ENCODE measurements at places on chromosomes 11 and 22.
A peak's percentile ranks its signal among the peaks of the same experiment; 100 is the strongest.

GRCh38 chr22:35653824-35654223, 5.6 kb downstream of the APOL6 start:
- no peak for DNase-seq
- peaks cover 10% of the 10 kb centered on the region for H3K36me3 ChIP-seq
- H3K4me1 ChIP-seq = peaks cover 7% of the 10 kb centered on the region
- H3K27me3 ChIP-seq = no peaks in the 10 kb centered on the region
- H3K4me3 ChIP-seq = no peak overlapping the region

DNA sequence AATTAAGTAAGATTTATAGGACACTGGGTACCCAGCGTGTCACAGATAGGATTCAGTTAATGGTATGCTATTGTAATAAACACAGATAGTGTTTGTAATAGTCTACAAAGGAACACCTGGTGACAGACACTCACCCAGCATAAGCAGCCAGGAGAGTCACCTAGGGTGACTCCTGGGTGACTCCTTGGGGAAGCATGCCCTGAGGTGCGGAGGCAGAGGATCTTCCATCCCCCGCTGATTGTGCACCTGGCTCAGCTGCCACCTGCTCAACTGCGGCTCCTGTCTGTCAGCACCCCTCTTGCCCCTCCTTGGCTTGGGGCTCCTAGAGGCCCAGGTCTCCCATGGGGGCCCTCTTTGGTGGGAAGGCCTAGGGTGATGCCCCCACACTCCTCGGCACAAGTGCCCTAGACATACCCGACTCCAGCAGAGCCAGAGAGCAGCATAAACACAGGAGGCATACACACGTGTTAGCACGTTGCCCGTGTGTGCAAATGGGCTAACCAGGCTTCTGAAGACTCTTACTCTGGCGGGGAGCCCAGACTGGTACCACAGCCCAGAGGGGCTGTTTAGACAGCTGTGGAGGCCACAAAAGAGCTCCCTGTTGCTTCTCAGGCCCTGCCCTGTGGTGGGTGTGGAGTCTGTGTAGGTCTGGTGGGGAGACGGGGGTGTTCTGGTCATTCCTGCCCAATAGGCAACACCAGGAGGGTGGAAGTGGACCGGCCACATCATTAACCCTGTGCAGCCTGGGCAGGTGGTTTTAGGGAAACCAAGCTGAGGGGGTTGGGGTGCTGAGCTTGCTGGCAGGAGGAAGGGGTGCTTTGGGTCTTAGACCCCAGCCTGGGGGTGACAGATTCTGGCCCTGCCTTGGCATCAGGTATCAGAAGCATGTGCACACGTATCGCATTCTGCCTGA, 3.0 kb downstream of the INPPL1 start:
- DNase-seq = no peak
- peaks cover 46% of the 10 kb centered on the region for H3K36me3 ChIP-seq
- no peak overlapping the region for H3K27ac ChIP-seq
- no peak overlapping the region for H3K4me3 ChIP-seq

DNA sequence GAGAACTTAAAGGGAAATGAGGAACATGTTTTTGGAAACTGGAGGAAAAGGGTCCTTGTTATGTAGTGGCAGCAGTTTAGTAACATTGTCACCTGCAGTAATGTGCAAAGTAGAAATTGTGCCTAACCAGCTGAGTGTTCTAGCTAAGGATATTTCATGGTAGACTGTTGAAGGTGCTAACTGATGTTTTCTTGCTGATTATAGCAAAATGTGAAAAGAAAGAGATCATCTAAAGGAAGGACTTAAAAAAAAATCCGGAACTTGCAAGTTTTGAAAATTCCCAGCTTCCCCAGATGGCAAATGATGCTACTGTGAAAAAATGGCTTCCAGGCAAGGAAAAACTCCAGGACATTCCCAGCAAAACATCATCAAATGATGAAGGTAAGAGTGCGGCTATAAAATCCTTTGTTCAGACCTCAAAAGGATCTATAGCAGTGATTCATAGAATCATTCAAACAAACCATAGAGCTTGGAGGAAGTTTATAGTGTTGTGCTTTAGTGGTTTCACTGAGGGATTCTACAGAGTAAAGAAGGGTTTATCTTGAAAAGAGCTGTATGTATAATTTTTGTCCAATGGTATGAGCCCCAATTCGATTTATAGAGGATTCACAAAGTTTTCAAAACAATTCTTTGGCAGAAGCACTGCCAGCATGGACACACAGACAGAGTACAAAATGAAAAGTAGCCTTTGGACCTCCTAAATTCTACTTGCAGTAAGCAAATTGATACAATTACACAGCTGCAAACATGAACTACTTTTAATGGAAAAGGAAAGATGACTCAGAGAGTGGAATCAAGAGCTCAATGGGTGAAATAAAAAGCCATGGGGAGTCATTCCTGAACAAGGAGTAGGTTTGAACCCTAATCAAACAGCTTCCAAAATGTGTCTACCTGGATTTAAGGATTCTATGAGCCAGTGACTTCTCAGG, 4.3 kb upstream of the TRIM44 start:
- no peak for DNase-seq
- H3K27ac ChIP-seq = no peak overlapping the region
- H3K27me3 ChIP-seq = no peaks in the 10 kb centered on the region
- H3K4me3 ChIP-seq = no peak overlapping the region
- H3K36me3 ChIP-seq = no peaks in the 10 kb centered on the region

DNA sequence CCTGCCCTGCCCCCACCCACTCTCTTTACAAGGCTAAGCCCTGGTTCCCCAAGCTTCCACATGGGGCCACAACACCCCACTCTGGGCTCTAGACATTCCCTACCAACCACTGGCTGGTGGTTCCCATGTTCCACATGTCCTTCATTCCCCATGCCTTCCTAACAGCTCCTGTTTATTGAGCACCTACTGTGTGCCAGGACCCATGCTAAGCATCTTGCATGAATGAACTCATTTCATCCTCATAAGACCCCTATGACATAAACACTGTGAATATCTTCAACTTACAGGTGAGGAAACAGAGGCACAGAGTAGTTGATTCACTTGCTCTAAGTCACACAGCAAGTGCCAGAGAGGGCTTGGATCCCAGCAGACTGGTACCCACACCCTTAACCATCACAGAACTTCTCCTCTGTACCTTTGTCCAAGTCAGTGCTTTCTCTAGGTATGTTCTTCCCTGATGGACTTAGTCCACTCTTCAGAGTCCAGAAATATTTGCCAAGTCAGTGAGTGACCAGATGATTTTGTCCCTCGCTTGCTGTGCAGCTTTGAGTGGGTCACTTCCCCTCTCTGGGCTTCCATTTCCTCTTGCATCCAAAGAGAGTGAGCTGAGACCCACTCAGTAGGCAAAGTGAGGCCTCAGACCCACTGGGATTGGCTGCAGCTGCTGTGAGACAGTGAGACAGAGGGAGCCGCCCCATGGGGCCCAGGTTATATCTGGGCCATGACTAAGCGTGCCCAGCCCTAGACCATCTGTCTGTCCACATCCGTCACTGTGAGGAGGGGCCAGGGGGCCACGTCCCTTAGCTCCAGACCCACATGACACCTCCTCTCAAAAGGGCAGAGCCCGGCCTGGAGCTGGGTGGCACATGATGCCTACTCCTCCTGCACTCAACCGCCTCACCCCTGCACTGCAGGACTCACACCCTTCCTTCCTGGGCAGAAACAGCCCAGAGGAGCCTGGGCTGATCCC, 132.4 kb downstream of the MN1 start:
- H3K4me1 ChIP-seq = peaks cover 18% of the 10 kb centered on the region
- H3K27me3 ChIP-seq = no peaks in the 10 kb centered on the region
- no peak overlapping the region for H3K4me3 ChIP-seq
- no peaks in the 10 kb centered on the region for H3K36me3 ChIP-seq

DNA sequence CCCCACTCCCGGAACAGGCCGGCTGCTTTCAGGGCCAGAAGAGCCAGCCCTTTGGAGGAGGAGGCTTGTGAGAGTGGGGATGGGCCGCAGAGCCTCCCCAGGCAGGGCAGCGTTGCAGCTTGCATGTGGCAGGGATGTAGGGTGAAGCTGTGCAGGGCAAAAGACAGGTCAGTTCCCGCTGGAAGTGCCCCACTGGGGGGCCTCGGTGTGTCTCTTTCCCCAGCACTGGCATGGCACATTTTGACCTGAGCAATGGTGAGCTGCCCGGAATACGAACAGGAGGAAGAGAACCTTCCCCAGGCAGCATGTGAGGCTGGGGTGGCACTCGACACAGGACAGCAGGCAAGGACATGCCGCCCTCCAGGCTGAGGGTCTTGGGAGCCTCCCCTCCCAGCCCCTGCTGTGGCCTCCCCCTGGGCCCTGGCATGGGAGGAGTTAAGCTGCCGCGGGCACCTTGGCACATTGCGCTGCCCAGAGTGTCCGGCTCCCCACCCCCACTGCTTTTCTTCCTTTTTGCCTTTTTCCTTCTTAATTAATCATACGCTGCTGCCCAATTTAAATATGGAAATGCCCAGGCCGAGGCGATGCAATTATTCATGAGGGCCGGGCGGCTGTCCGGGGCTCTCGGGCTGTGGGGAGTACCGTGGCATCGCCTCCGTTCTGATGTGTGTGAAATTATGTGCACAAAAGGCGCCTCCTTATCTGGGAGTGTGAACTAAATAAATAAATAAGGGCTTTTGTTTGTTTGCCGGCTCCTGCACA, 76.0 kb upstream of the WNT7B start:
- peak overlapping the region; percentile 97 for H3K27ac ChIP-seq
- no peak for DNase-seq
- no peaks in the 10 kb centered on the region for H3K36me3 ChIP-seq
- peak overlapping the region; percentile 80 for H3K4me3 ChIP-seq
- H3K27me3 ChIP-seq = no peaks in the 10 kb centered on the region

DNA sequence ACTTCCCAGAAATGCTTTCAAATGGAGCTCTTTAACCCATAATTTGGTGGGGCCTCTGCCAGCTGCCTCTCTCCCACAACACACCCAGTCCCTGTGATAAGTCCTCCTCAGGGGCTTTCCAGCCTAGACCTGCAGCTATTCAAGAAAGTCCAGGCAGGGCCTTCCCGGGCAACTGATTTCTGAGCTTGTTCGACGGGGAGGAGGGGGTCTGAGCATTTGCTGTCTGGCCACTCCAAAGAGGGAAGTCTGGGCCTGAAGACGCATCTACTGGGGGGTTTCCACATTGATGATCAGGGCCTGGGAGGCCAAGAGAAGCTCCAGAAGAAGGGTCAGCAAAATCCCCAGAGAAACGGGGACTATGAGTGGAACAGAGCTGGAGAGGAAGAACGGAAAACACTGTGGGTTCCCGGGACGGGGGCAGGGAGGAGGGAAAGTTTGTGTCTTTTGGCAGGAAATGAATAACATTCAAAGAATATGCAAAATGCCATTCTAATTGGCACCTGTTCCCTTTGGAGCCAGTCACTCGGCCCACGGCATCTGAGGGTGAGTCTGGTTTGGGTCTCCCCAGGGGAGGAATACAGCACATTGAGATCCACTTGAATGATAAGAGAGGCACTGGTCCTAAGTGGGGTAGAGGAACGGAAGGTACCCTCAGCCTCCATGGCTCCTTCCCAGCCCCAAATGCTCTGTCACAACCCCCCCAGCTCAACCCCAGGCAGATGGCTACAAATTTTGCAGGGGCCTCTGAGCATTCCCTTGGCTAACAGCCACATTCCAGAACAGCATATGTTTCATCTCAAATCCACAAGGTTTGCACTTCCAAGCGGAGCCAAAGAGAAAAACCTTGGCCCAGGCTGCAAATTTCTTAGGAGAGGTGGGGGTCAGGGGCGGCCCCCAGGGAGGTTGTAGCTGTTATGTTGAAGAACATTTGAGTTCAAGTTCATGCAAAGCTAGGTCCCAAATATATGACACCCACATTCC, 72.0 kb downstream of the RPUSD4 start:
- no peak overlapping the region for H3K4me3 ChIP-seq
- no peaks in the 10 kb centered on the region for H3K27me3 ChIP-seq
- no peak for DNase-seq
- H3K27ac ChIP-seq = no peak overlapping the region
- peaks cover 12% of the 10 kb centered on the region for H3K4me1 ChIP-seq

DNA sequence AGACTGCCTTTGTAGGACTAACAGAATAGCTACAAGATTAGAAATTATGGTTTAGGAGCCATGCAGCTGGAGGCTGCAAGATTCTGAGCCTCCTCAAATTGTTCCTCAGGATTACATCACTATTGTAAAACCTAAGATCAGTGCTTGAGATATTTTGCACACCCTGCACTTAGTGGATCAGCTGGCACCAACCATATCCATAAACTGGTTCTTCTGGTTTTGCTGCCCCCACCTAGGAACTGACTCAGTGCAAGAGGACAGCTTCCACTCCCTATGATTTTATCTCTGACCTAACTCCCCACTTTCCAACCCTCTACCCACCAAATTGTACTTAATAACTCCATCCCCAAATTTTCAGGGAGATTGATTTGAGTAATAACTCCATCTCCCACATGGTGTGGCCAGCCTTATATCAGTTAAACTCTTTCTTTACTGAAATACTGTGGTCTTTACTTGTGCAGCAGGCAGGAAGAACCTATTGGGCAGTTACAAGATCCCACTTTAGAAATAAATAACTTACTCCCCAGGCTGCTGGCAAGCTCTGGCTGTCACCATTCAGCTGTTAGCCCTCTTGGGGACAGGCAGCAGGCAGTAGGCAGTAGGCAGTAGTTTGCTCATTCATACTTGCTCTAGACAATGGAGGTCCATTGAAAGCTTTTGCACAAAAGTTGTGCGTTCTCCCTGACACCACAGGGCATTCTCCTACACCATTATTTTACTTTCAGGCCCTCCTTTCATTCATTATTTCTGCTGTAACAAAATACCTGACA, 119.0 kb downstream of the SLC17A6 start:
- H3K27me3 ChIP-seq = no peaks in the 10 kb centered on the region
- H3K4me1 ChIP-seq = no peaks in the 10 kb centered on the region
- DNase-seq = no peak
- no peaks in the 10 kb centered on the region for H3K36me3 ChIP-seq
- H3K4me3 ChIP-seq = no peak overlapping the region

DNA sequence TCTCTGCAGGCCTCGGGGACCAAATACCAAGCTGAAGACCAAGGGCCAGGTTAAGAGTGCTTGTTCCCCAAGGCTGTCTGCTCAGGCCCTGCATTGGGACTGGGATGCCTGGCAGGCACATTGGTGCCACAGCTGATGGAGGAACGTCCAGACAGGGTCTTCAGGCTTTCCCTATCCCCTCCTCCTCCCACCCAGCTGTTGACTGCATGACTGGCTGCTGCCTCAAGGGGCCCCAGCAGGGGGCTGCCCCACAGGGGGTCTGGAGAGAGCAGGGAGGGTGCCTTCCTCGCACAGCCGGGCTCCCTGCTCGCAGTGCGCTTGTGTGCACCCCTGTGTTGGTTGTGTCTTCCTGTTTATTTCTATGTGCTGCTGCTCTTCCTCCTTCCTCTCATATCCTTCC, 9.9 kb downstream of the RCOR2 start:
- no peak overlapping the region for H3K27ac ChIP-seq
- peaks cover 51% of the 10 kb centered on the region for H3K36me3 ChIP-seq
- H3K4me1 ChIP-seq = peaks cover 18% of the 10 kb centered on the region
- no peak for DNase-seq
- no peak overlapping the region for H3K4me3 ChIP-seq
- no peaks in the 10 kb centered on the region for H3K27me3 ChIP-seq

GRCh38 chr11:105582497-105582896, 27.4 kb upstream of the GRIA4 start:
- H3K4me3 ChIP-seq = no peak overlapping the region
- no peaks in the 10 kb centered on the region for H3K4me1 ChIP-seq
- no peak overlapping the region for H3K27ac ChIP-seq
- H3K27me3 ChIP-seq = no peaks in the 10 kb centered on the region
- no peak for DNase-seq

- DNase-seq = no peak
- H3K36me3 ChIP-seq = no peaks in the 10 kb centered on the region
- no peak overlapping the region for H3K4me3 ChIP-seq
- H3K4me1 ChIP-seq = no peaks in the 10 kb centered on the region
- H3K27ac ChIP-seq = no peak overlapping the region
These were observed 11.8 kb downstream of the IL10RA start for GRCh38 chr11:117997823-117998579.

GRCh38 chr11:19727246-19727645, 14.6 kb downstream of the NAV2 start:
- no peak for DNase-seq
- no peak overlapping the region for H3K4me3 ChIP-seq

Data from thoracic aorta (tissue), 2 donors.